ENCODE measurements at places on chromosomes 2 and 18.

DNA sequence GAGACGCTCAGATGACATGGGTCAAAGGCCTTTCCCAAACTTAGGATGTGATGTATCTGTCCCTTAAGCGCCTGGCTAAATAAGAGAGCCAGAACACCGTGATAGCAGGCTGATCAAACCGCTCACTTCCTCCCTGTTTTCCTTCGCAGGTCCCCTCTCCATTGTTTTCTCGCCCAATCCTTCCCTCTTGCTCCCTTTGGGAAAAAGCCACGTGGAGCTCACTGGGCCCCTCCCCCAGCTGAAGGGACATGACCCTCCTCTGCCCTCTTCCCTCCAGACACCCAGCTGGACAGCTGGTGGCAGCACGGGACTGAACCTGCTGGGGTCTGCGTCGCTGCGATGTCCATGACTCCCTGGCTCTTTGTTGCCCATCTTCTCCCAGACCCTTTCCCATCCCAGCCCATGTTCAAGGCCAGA, 201.7 kb downstream of the TNS1 start:
- no peak for DNase-seq

DNA sequence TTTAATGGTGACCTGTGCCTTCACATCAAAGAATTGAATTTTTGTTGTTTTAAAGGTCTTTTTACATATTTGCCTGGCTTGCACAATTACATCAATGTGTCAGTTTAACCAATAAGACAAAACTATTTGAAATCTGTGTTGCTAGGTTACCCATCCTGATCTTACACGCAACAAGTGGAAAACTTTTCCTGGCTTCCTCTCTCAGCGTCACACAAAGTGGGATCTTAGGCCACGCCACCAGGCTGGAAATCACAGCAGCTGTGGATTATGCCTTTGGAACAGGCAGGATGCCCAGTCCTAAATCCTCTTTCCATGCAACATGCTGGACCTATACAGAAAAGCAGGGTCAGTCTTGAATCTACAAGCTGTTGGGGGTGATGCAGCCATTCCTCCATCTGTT, 298.2 kb upstream of the HNRNPA3 start:
- no peak for DNase-seq

DNA sequence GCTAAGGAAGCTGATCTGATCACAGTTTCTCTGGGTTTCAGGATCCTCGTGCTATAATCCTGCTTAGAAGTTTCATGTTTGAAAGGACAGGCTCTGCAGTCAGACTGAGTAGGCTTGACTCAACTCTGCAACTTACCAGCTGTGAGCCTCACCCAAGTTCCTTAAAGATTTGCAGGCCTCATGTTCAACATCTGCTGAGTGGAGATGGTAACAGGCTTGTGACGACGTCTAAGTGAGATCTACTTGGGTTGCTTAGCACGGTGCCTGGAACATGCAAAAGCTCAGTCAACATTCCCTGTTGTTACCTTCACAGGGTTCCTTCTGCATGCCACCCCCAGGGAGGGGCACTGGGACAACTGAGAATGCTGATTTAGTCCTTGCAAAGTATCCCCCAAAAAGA, 164.2 kb downstream of the C1D start:
- no peak for DNase-seq

GRCh38 chr2:207905546-207905945, 119.8 kb downstream of the PLEKHM3 start:
- DNase-seq: no peak
